ENCODE measurements at places on chromosomes 2 and 18.

DNA sequence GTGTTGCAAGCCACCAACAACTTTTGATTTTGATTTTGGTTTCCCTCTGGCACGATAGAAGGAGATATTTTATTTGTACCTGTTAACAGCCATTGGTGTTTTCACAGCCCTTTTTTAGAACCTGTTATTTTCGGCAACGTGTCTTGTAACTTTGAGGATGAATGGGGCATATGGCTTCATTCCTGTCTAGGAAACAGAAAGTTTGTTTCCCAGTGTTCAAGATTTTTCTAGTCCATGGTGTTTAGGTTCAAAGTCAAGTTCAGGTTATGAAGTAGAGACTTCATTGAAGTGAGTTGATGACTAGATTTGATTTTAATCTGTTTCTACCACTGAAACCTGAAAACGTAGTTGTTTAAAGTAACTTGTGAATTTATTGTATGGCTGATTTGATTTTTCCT lies 343 bp downstream of the RASGRP3 start:
- no peak for DNase-seq

DNA sequence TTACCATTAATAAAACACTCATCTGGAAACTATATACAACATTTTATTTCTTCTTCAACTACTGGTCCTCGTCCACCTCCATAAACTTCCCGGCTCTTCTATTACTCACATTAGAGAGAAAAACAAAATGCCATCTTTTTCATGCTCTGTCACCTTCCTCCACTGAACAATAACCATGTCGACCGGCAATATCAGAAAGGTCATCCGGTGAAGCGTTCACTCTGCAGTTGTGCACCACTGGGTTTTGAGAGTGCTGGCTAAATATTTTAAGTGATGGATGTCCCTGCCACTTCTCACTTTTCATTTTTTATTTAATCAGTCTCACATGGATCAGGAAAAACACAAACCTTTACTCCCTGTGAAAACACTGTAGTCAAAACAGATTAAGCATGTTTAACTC lies 48.2 kb downstream of the SPP2 start:
- DNase-seq = no peak

- DNase-seq = no peak
Observed at GRCh38 chr18:9951022-9951859, 37.4 kb downstream of the VAPA start.

DNA sequence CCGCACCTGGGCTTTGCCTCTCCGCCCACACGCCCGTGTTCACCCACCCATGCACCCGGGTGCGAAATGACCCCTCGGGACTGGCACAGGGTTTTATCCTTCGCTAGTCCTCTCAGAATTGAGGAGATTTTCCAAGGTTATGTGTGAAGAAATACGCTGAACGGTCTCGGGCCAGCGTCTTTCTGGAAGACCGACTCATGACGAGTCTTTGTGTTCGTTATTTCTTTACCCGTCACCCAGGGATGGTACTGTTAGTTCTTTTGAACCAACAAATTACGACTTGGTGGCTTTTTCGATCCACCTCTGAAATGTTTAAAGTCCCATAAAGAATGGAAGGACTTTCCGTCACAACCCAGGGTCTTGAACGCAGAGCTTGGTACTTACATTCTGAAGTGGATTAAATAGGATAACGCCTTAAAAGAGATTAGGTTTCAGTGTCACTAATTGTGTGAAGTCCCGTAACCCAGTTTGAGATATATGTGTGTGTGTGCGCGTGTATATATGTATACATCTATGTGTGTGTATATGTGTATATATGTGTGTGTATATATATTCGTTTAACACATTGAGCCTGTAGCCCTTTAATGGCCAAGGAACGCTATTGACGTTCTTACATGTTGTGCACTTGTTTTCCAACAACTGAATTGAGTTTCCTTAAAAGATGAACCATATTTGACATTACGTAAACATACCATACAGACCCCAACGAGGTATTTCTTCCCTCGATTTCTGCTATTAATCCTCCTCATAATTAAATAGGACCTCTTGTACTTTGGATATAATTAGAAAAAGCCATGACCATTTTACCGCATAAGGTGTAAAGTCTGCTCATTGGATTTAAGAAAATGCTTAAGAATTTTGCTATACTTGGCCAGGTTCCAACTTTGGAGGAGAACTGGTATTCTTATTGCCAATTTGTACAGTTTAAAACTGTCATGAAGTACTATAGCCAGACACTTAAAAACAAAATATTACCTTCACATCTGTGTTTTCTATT lies 889 bp downstream of the ZC3H15 start:
- DNase-seq = no peak

- DNase-seq = no peak
Observed at GRCh38 chr18:55031576-55031975, 72.3 kb upstream of the CCDC68 start.

DNA sequence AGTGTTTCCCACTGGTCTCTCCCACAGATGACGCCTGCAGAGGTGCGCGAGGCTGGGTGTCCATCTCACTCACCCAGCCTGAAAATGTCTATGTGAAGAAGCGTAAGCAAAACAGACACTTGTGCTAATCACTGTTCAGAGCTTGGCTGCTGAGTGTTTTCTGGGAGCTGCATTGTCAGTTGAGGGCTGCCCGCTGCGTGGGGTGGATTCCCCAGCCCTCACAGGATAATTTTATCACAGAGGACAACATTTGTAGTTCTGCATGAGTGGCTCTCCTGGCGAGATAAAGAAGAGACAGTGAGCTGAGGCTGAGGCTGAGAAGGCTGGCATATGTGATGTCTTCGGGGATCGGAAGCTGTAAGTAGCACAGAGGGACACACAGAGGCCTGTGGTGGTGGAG lies 16.2 kb upstream of the CAPN13 start:
- DNase-seq = no peak

DNA sequence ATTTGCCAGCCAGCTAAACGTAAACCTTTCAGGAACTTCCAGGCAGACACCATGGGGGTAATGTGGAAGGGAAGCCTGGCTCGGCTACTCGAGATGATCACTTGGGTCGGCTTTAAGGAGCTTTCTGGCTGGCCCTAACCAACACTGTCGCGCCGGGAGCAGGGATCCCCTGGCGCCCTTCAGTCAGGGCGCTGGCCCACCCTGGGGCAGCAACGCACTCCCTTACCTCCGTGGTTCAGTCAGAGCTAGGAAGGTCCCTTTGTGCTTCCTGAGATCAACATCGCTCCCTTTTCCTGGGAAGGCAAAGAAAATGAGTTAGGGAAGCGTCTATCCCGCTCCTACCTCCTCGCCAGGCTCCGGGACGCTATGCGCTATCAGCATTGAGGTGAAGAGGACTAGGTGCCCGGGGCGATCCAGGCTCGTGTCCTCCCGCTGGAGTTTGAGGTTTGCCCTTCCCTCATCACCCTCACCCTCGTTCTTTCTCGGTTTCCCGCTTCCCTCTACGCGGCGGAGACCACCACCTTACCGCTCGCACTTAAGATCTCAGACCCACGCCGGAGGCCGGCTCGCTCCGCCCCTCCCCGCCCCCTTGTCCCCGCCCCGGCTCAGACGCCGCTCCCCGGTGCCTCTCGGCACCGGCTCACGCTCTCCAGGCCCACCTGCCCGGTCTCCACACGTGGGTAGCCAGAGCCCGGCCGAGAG lies 449 bp upstream of the ATRAID start:
- DNase-seq = no peak

DNA sequence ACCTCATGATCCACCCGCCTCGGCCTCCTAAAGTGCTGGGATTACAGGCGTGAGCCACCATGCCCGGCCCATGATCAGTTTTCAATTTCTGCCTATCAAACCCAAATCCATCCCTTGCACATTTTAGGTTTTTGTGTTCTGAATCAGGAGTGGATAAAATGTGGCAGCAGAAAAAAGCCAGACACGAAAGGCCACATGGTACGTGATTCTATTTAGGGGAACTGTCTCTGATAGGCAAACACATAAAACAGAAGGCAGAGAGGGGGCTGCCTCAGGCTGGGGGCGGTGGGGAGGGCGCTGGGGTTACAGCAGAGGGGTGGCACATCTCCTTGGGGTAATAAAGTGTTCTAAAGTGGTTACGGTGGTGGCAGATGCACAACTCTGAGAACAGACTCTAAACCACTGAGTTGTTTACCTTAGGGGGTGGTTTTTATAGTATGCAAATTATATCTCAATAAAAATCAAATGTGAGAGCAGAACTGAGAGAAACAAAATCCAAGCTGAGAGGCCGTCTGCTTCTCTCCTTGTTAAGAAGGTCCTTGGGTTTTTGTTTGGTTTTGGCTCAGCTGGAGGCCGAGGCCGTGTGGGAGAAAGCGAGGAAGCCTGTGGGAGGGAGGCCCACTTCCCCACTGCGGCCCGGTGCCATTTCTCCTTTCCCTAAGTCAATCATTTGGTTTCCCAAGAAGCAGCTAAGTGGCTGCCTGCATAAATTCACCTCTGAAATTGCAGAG lies 78.0 kb downstream of the SOWAHC start:
- DNase-seq = no peak

- peak; percentile 24 for DNase-seq
Observed at GRCh38 chr2:10300997-10301940, 1.4 kb upstream of the HPCAL1 start.

- no peak for DNase-seq
Observed at GRCh38 chr2:69774984-69775982, 33.3 kb downstream of the ANXA4 start.

DNA sequence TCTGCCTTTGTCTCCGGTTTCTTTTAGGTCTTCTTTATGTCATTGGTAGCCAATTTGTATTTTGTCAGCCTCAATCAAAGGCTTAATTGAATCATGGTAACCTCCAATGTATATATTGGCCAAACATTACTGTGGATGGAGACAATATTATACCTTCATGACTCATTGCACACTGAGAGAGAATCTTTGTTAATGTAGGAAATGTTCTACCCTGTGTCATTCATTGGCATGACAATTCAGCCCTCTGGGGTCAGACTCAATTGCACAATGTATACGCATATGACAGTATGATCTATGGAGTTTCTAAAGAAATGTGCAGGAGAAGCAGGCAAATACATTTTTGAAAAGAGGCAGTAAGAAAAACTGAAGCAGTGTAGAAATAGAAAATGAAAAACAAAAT lies 162.6 kb downstream of the PDE11A start:
- DNase-seq = no peak

- DNase-seq = no peak
Observed at GRCh38 chr2:201220102-201220570, 37.2 kb downstream of the CASP10 start.

- no peak for DNase-seq
Observed at GRCh38 chr2:230772156-230772555, 59.5 kb downstream of the CAB39 start.

- no peak for DNase-seq
Observed at GRCh38 chr2:218086478-218086877, 17.4 kb downstream of the RUFY4 start.

GRCh38 chr18:30352551-30353168 lies 689.9 kb downstream of the DSC3 start:
- no peak for DNase-seq

DNA sequence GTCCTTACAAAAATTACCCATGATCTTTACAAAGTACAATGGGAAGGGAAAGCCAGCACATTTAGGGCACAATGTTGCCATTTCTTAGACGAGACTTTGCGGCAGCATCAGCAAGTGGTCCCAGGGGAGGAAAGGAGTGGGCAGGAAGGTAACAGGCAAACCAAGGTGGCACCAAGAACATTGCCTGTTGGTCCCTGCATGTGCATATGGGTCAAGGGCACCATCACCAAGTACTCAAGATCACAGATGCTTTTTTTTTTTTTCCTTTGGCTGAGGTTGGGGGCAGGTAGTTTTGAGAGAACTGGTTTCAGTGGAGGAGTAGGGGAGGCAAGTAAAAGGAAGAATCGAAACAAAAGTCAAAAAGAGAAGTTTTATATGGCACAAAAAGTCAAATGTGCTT lies 752 bp upstream of the CYTIP start:
- no peak for DNase-seq

DNA sequence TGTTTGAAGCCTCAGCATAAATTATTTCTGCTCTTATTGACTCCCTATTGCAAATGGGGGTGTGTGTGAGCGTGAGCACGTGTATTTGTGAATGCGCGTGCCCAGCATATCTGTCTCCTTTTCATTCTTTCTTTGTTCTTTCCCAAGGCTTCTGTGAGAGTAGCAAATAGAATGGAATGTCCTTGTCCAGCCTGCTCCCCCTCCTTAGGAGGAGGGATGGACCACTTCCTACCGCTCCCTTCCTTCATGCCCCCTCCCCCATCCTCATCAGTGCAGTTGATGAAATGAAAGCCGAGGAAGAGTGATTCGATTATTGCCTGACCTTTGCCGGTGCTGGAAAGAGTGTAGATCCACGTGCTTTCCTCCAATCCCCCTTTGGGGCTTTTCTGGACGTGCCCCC lies 102.0 kb downstream of the CPO start:
- no peak for DNase-seq

- DNase-seq = no peak
Observed at GRCh38 chr2:207928079-207928478, 97.2 kb downstream of the PLEKHM3 start.

- no peak for DNase-seq
Observed at GRCh38 chr2:230915319-230915718, 9.7 kb downstream of the GPR55 start.

- no peak for DNase-seq
Observed at GRCh38 chr2:199940373-199940772, 14.9 kb downstream of the TYW5 start.

- no peak for DNase-seq
Observed at GRCh38 chr2:196113061-196113974, 44.7 kb upstream of the DNAH7 start.

DNA sequence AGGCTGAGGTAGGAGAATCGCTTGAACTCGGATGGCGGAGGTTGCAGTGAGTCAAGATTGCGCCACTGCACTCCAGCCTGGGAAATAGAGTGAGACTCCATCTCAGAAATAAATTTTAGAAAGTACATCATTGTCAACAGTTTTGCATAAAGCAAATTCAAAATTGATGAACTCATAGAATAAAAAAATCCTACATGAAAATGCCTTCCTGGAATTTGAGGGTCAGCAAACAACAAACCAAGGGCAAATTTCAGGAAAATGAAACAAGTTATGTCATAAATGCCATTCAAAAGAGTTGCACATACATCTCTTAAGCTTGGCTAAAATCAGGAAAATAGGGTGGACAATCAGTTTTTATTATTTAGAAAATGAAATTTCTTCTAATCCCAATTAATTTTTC lies 45.1 kb downstream of the COL5A2 start:
- DNase-seq = no peak

GRCh38 chr2:7915302-7916091 lies 766.4 kb upstream of the ID2 start:
- DNase-seq = no peak

- DNase-seq = no peak
Observed at GRCh38 chr2:196205881-196206435, 34.6 kb upstream of the STK17B start.

- no peak for DNase-seq
Observed at GRCh38 chr2:42456126-42456839, 37.5 kb downstream of the KCNG3 start.

GRCh38 chr2:17076533-17076932 lies 410.9 kb upstream of the CYRIA start:
- DNase-seq = no peak

Measured in stimulated activated CD4-positive, alpha-beta T cell treated with anti-CD3 and anti-CD28 coated beads, Interleukin-4, amount 100 ng/mL, for 48 hours (primary cell).